Muscle of leg (tissue), 16 donors: ENCODE measurements at places on chromosomes 12 and 14.

DNA sequence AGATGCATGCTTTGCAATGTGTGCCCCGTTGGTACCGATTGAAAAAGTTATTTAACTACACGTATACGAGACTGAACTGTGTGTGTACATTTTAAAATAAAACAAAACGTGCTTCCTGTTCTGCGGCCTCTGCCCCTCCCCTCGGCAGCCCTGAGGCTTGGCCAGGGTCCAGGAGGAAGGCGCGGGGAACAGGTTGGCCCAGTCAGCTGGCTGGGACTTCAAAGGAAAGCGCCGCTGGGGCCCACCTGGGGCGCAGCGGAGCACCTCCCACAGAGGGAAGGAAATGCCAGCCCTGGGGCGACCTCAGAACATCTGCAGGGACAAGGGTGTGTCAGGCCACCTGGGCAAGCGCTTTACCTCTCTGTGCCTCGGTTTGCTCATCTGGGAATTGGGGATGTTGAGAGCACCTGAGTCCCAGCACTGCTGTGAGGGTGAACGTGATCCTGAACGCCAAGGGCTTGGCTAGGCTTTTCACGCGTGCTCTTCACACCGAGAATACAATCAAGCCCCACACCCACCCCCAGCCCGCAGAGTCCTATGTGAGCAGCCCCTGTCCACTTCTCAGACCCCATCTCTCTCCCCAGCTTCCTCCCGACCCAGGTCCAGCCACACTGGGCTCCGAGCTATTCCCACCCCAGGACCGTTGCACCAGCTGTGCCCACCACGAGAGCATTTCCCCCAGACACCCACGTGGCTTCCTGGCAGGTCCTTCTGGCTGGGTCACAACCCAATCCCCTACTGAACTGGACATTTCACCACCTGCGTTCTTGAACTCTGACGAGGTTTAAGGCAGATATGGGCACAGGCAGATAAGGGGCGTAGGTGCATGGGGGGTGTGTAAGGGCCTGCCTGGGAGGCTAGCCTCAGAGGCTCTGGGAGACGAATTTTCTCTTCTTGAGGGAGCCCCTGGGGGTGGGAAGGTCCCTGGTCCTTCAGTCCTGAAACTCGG, 41.9 kb upstream of the NCOR2 start:
- DNase-seq = peak; percentile 77
- no peaks in the 10 kb centered on the region for H3K36me3 ChIP-seq
- H3K4me1 ChIP-seq = peaks cover 37% of the 10 kb centered on the region
- H3K27ac ChIP-seq = no peak overlapping the region

DNA sequence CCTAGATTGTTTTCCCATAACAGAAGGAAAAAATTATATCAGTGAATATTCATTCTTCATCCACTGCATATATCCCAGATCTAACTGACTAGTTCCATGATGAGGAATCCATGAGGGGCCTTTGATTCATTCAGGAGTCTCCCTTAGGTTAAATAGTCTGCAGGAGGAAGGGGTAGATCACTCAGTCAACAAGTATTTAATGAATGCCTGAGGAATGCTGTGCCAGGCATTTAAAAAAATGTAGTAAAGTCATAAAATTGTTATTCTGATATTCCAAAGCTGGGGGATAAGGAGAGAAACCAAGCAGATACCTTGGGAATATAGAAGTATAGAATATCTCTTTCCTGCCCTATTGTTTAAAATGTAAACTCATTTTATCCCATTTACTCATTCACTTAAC, 216.2 kb upstream of the CAND1 start:
- H3K36me3 ChIP-seq = no peaks in the 10 kb centered on the region
- H3K4me3 ChIP-seq = no peak overlapping the region
- H3K27me3 ChIP-seq = no peaks in the 10 kb centered on the region
- no peak overlapping the region for H3K27ac ChIP-seq
- DNase-seq = no peak

- H3K27ac ChIP-seq = no peak overlapping the region
- H3K4me3 ChIP-seq = no peak overlapping the region
- H3K27me3 ChIP-seq = no peaks in the 10 kb centered on the region
Observed at GRCh38 chr14:68471029-68471963, 321.6 kb downstream of the ZFP36L1 start.

GRCh38 chr12:55901881-55902490, 25.7 kb downstream of the PYM1 start:
- H3K27me3 ChIP-seq = no peaks in the 10 kb centered on the region
- H3K4me1 ChIP-seq = no peaks in the 10 kb centered on the region
- no peak overlapping the region for H3K27ac ChIP-seq
- DNase-seq = no peak
- H3K36me3 ChIP-seq = peaks cover 20% of the 10 kb centered on the region

GRCh38 chr14:104473649-104474494, 105.7 kb upstream of the C14orf180 start:
- DNase-seq = no peak
- no peaks in the 10 kb centered on the region for H3K36me3 ChIP-seq
- H3K27ac ChIP-seq = no peak overlapping the region
- no peak overlapping the region for H3K4me3 ChIP-seq
- peaks cover 30% of the 10 kb centered on the region for H3K27me3 ChIP-seq

DNA sequence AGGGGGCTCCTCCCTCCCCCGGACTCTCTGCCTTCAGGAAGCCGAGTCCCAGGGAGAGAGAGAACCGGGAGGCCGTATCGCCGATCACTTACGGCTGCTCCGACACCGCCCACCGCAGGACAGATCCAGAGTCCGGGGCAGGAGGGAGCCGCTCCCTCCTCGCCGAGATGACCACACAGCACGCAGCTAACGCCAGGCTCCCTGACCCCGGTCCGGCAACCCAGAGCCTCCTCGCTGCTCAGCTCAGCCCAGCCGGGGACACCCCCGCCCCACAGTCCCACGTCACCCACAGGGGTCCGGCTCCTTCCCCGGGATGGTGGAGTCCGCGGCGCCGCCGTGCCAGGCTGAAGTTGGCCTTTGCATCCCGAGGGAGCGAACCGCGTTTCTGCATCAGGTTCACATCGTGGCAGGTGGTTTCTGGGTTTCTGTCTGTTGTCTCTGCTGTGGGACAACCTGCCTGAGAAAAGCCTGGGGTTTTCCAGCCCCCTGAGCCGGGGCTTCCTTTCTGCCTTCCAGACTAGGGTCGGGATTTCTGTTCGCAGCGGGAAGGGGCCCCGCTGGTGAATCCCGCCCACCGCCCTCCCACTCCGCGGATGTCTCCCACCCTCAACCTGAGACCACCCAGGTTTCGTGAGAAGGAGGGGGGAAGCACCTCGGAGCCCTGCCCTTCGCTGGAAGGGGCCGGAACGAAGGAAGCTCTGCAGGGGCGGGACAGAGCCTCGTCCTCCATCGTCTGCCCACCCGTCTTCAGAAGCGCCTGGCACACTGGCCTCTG, 61.2 kb downstream of the NOC4L start:
- DNase-seq = no peak
- H3K4me1 ChIP-seq = peaks cover 16% of the 10 kb centered on the region
- H3K36me3 ChIP-seq = no peaks in the 10 kb centered on the region
- no peak overlapping the region for H3K27ac ChIP-seq

- H3K4me1 ChIP-seq = no peaks in the 10 kb centered on the region
- no peak overlapping the region for H3K4me3 ChIP-seq
- DNase-seq = no peak
- no peaks in the 10 kb centered on the region for H3K36me3 ChIP-seq
- no peak overlapping the region for H3K27ac ChIP-seq
- no peaks in the 10 kb centered on the region for H3K27me3 ChIP-seq
Observed at GRCh38 chr12:72622556-72622955, 350.4 kb downstream of the TRHDE start.

DNA sequence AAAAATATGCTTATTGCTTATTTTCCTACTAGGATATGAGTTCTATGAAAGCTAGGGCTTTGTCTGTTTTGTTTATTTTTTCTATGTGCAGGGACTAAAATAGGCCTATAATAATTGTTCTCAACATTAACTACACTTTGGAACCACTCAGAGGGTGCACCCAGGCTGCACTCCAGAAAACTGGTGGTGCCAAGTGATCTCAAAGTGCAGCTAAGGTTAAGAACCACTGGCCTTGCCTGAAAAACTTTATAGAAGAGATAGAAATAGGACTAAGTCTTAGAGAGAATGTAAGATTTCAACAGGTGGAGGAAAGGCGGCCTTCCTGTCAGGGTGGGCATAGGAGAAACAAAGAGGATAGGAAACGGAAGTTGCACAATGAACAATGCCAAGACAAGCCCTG, 37.7 kb upstream of the NR1H4 start:
- H3K27ac ChIP-seq = no peak overlapping the region
- no peak overlapping the region for H3K4me3 ChIP-seq
- H3K4me1 ChIP-seq = no peaks in the 10 kb centered on the region
- H3K27me3 ChIP-seq = no peaks in the 10 kb centered on the region
- H3K36me3 ChIP-seq = no peaks in the 10 kb centered on the region

GRCh38 chr12:51695241-51696010, 104.4 kb downstream of the SCN8A start:
- no peaks in the 10 kb centered on the region for H3K36me3 ChIP-seq
- DNase-seq = no peak
- H3K27ac ChIP-seq = no peak overlapping the region
- no peaks in the 10 kb centered on the region for H3K4me1 ChIP-seq
- no peak overlapping the region for H3K4me3 ChIP-seq
- no peaks in the 10 kb centered on the region for H3K27me3 ChIP-seq

DNA sequence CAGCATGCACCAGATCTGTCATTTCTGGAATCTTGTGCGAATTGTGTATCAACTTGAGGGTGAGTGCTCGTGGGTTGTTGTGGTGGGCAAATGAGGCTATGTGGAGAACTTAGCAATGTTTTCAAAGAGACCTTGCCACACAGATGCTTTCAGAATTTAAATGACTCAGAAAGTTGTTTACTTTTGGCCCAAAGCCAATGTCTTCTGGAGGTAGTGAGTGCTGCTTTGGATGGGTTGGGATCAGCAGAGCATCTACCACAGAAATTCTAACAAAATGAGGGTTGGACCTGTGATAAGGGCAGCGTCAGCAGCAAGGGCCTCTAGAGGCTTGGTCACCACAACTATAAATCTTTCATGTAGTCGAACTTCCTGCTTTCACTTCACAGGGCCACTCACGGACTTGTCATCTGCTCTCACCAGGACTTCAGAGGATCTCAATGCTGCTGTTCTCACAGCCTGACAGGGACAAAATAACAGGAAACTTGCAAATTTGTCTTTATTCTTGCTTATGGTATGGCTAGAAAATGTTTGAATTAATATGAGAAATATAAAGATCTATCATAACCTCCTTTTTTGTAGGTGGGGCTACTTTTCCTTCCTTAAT, 111.4 kb downstream of the DACT1 start:
- no peak overlapping the region for H3K27ac ChIP-seq
- DNase-seq = peak; percentile 54
- H3K4me3 ChIP-seq = no peak overlapping the region
- H3K36me3 ChIP-seq = no peaks in the 10 kb centered on the region
- no peaks in the 10 kb centered on the region for H3K27me3 ChIP-seq

DNA sequence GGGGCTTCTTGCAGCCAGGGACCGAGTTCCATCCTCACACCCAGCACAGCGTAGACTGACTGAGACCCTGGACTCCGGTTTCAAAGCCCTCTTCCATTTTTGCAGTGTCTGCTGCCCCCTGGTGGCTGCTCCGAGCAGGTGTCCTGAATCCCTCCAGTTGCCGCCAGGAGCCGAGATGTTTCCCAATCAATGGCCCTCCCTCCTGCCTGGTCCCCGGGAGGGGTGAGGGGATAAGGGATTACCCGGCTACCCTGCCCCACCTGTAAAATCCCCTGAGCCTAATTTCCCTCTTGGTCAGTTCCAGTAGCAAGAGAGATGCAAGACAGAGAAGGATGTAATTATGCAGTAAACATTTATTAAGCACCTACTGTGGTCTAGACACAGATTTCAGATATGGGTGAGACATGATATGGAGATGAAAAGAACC, 55.0 kb downstream of the PHETA1 start:
- no peak overlapping the region for H3K27ac ChIP-seq
- H3K27me3 ChIP-seq = peaks cover 5% of the 10 kb centered on the region
- DNase-seq = peak; percentile 77
- H3K4me3 ChIP-seq = no peak overlapping the region

- no peaks in the 10 kb centered on the region for H3K36me3 ChIP-seq
- peaks cover 5% of the 10 kb centered on the region for H3K4me1 ChIP-seq
- no peaks in the 10 kb centered on the region for H3K27me3 ChIP-seq
- no peak overlapping the region for H3K27ac ChIP-seq
- no peak overlapping the region for H3K4me3 ChIP-seq
Observed at GRCh38 chr12:83114966-83115365, 428.3 kb downstream of the TMTC2 start.

GRCh38 chr12:93847517-93848474, 170.6 kb downstream of the CRADD start:
- no peak overlapping the region for H3K4me3 ChIP-seq
- H3K27ac ChIP-seq = no peak overlapping the region
- peaks cover 16% of the 10 kb centered on the region for H3K4me1 ChIP-seq
- DNase-seq = peak; percentile 52
- H3K36me3 ChIP-seq = no peaks in the 10 kb centered on the region

GRCh38 chr12:105587237-105587636, 256.7 kb downstream of the C12orf75 start:
- H3K36me3 ChIP-seq = no peaks in the 10 kb centered on the region
- no peak overlapping the region for H3K27ac ChIP-seq
- H3K4me1 ChIP-seq = no peaks in the 10 kb centered on the region

- no peak overlapping the region for H3K27ac ChIP-seq
- no peak overlapping the region for H3K4me3 ChIP-seq
- no peaks in the 10 kb centered on the region for H3K27me3 ChIP-seq
- no peaks in the 10 kb centered on the region for H3K36me3 ChIP-seq
- no peak for DNase-seq
Observed at GRCh38 chr12:27550653-27550975, 26.6 kb downstream of the PPFIBP1 start.

DNA sequence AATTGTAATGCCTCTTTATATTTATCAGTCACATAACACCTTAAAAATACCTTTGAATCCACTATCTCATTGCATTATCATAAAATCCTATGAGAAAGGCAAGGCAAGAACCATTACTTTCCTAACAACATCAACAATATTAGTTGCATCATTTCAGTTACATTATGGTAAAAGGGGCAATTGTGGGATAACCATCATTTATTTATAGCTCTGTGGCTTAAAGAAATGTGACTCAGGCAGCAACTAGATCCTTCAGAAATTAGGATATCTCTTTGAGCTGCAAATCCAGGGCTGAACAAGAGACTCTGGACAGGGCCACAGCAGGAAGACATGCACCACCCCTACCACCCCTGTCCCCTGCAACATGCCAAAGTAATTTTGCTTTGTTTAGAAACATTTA, 36.4 kb downstream of the EPS8 start:
- no peaks in the 10 kb centered on the region for H3K27me3 ChIP-seq
- no peak overlapping the region for H3K4me3 ChIP-seq
- no peaks in the 10 kb centered on the region for H3K4me1 ChIP-seq
- no peaks in the 10 kb centered on the region for H3K36me3 ChIP-seq
